CD4-positive, alpha-beta T cell treated with Interleukin-15 for 1 hour (primary cell): ENCODE measurements at places on chromosomes 3 and 15.

DNA sequence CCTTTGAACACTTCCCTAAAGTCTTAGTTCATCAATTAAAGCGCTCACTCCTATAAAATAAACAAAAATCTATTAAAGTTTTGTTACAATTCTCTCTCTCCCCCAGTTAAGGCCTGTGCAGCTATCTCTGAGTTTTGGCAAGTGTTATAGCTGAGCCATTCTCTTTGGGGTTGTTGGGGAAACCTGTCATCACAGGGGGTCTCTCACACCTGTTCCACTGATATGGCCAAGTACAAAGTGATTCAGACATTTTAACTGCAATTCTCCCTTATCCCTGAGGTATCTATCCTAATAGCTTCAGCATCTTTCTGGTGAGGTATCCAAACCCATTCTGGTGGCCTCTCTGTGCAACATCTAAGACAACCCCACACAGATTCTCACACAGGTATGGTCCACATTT lies 116.4 kb downstream of the UNC13C start:
- no peak for DNase-seq

DNA sequence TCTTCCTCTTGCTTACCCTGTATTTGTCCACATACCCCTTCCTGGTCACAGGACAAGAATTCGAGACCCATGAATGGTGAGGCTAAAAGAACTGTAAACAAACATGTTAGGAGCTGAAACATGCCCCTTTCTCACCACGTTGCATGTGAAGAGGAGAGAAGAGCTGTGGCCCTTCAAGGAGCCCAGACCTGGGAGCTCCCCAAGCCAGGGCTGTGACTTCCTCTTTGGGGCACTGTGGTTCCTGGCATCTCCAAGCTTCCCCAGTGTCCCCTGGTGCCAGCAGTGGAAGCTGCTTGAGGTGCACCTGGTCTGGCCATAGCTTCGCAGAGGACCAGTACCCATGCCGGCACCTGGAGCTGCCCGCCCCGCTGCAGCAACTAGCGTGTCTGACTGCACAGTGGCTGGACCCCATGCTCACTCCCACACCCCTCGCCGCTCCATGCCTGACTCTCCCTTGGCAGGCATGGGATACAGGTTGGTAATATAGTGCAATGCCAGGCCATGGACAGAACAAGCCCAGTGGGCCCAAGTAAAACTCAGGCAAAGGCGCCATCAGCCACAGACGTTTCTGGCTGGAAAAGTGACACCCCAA lies 9.9 kb downstream of the SPCS1 start:
- DNase-seq, result no peak

- no peak for DNase-seq
These were observed 40.8 kb downstream of the TM4SF18 start for GRCh38 chr3:149292666-149293065.

- no peak for DNase-seq
These were observed 20.4 kb downstream of the HACD3 start for GRCh38 chr15:65550681-65551098.

DNA sequence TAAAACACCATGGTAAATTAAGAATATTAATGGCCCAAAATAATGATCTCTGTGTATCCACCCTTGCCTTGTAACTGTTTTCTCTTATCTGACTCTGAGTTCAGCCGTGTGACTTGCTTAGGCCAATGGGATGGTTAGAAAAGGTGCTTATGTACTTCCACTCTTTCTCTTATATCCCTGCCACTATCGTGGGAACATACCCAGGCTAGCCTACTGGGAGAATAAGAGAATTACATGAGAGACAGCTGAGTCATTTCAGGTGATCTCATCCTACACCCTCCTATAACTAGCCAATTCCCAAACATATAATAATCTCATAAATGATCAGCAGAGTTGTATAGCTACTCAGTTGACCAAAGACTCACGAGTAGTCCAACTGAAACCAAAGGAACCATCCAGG lies 98.3 kb upstream of the ABI3BP start:
- no peak for DNase-seq

GRCh38 chr15:78943692-78944091 lies 1.2 kb downstream of the CTSH start:
- no peak for DNase-seq

DNA sequence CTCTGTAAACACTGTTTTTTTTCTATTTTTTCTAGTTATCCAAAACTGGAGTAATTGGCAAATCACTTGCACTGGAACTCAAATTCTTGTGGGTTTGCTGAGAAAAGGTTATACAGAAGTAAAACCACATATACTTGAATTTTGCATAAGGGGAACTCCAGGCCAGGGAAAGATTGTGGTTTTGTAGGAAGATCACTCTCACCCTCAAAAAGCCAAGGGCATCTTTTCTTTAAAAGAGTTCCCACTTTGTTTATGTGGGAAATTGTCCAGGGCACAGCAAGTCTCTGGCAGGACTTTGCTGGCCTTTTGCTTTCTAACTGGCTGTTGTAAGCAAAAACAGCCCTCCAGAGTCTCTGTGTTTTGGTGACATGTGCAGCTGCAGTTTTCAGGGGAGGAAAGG lies 340.3 kb upstream of the RBMS3 start:
- DNase-seq, result no peak

DNA sequence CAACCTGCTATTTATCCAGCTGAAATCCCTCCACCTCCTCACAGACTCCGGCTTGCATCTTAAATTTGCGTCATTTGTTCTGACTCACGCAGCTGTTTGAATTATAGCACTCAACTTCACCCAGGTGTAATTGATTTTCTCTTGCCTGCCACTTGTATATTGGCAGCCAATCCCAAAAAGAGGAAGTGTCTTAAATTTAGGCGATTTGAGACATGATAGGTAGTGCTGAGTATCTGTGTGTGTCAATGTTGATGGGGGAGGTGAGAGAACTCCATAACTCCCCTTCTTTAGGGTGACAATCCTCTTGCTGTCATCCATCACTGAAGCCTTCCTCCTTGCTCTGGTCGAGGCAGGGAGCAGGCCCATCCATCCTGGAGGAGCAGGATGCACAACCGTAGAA lies 77.2 kb upstream of the TPRG1 start:
- DNase-seq, result no peak

DNA sequence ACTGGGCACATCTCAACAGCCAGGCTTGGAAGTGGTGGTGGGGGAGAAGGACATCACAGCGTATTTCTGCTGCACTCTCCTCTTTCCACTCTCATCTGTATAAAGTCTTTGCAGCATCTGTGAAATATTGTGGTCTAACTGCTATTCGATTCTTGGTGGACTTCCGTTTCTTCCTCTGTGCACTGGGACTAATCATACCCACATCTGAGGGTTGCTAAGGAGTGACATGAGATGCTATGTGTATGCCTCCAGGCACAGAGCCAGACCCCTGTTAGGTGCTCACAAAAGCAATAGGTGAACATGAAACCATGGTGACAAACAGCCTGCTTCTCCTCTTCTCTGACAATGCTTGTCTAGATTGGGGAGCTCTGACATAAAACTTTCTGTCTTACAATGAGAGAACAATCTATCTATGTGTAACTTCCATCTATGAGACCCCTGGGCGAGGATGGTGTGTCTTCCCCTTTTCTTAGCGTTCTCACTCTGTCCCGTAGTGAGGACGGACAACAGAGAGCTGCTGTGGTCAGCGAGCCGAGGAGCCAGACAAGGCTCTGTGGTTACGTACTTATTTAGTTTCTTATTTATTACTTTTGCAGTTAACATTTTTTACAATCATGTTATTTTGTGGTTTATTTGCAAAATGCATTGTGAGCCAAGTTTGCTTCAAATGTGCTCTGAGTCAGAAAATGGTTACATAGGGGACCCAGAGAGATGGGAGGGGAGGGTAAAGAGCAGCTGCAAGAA lies 196.7 kb upstream of the TPRG1 start:
- DNase-seq, result no peak

DNA sequence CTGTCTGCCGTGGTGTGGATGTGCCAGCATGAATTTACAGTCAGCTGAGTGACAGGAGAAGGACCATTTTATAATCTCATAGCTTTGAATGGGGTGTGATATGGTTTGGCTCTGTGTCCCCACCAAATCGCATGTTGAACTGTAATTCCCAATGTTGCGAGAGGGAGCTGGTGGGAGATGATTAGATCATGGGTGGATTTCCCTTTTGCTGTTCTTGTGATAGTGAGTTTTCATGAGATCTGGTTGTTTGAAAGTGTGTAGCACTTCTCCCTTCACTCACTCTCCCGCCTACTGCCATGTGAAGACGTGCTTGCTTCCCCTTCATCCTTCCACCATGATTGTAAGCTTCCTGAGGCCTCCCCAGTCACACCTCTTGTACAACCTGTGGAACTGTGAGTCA lies 111.9 kb upstream of the CHD2 start:
- DNase-seq, result no peak

DNA sequence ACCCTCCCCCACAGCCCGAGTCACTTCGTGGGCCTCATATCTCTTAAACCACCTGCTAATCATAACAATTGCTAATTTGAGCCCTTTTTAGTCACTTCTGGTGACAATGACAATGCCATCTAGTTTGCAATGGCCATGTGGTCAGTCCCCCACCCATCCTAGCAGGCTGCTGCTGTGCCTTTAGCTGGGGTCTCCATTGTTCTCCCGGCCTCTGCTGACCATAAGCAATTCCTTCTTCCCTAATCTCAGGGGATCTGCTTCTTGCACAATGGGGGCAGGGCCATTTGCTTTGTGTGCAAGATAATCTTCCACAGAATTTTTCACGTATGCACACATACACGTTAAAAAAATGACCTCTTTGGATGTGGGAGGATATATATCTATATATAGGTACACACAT lies 406.1 kb upstream of the ONECUT1 start:
- DNase-seq, result no peak

GRCh38 chr3:56988458-56989168 lies 71.9 kb upstream of the SPATA12 start:
- DNase-seq, result peak; percentile 59

DNA sequence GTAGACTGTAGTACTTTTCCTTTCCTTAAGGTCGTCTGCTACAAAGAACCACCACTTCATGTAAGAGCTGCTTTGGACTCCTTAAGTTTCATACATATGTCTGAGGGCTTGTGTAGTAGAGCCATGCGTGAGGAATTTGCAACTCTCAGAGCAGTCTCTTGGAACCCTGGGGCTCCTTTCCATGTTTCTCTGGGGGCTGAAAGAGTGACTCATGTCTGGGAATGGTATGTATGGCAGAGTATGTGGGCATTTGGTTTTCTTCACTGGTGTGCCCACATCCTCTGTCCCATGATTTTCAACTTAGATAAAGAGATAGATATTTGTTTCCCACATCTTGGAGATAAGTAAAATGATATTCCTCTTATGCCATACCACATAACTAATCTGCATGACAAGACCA lies 20.6 kb upstream of the RBM5 start:
- no peak for DNase-seq

- DNase-seq, result no peak
These were observed 11.4 kb upstream of the HDGFL3 start for GRCh38 chr15:83219026-83219425.

DNA sequence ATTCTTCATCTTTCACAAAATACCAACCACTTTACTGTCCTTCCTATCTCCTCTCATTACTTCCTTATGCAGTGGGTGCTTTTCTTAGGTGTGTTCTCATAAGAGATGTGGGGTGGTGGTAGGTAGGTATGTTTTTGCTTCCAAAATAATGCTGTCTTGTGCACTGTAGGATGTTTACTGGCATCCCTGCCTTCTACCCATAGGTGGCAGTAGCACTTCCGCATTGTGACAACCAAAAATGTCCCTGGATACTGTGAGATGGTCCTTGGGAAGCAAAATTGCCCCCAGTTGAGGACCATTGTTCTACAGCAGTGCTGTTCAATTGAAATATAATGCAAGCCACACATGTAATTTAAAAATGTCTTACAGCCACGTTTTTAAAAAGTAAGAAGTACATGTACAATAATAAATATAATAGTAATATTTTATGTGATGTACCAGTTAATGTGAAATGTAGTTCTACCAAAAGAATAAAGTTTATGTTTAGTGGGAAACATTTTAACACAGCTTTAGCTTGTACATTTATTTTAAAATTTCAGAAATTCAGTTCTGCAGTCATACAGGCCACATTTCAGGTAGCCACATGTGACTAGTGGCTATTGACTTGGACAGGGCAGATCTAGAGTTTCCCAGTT lies 75.2 kb downstream of the NEO1 start:
- no peak for DNase-seq

GRCh38 chr15:82737975-82738374 lies 28.3 kb upstream of the AP3B2 start:
- DNase-seq, result no peak

GRCh38 chr15:37548116-37548515 lies 386.3 kb upstream of the TMCO5A start:
- DNase-seq, result no peak

- DNase-seq, result no peak
These were observed 378.2 kb upstream of the SOX14 start for GRCh38 chr3:137385922-137386321.

DNA sequence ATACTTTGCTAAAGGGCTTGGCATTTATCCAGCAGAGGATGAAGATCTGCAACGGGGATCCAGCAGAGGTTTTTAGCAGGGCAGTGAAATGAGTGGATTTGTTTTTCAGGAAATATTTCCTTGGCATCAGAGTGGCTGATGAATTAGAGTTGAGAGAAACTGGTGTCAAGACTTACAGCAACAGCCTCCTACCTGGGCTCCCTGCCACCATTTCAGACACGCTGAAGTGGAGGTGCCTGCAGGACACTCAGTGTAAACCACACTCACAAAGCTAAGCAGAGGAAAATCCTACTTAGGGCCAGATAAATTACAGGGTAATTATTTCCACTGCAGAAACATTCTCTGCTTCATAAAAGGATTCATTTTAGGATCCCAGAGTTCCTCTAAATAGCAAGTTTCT lies 519.7 kb downstream of the FGF12 start:
- DNase-seq, result no peak

DNA sequence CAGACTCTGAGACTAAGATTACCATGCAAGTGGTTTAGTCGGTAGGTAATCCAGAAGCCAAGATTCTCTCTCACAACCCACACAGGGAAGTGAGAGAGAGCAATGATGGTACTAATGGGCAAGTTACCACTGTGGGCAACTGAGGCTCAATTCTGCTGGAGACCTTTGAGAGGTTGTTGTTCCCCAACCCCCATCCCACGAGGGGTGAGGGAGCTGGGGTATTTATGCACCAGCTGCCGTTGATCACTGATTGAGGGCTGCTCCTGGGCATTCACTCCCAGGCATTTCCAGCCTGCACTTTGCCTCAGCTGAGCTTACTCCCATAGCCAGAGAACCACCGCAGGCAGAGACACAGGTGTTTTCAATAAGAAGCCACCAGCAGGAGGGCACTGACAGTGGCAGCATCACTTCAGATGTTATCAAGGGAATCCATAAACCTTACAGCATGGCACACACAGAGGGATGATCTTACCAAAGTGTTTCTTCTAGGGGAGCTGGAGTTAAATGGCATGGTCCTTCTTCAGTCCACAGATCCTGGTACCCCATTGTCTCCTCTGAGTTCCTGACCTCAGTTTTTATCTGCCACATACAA lies 15.0 kb upstream of the CCDC174 start:
- DNase-seq, result no peak

GRCh38 chr15:37536967-37537605 lies 397.4 kb upstream of the TMCO5A start:
- DNase-seq, result no peak

- no peak for DNase-seq
These were observed 404.6 kb upstream of the C2CD4B start for GRCh38 chr15:62569460-62570404.
